ENCODE measurements at places on chromosomes 1 and 21.
A peak's percentile ranks its signal among the peaks of the same experiment; 100 is the strongest.

GRCh38 chr1:220703305-220703704 lies 13.1 kb downstream of the C1orf115 start:
- no peak for DNase-seq

- DNase-seq = no peak
These were observed 622 bp upstream of the TMPRSS2 start for GRCh38 chr21:41508415-41509144.

- no peak for DNase-seq
These were observed 39.9 kb downstream of the PEX14 start for GRCh38 chr1:10514490-10515235.

GRCh38 chr1:192967211-192967877 lies 91.8 kb downstream of the UCHL5 start:
- DNase-seq = no peak

- peak; percentile 9 for DNase-seq
These were observed 24.1 kb upstream of the THRAP3 start for GRCh38 chr1:36199934-36200741.

DNA sequence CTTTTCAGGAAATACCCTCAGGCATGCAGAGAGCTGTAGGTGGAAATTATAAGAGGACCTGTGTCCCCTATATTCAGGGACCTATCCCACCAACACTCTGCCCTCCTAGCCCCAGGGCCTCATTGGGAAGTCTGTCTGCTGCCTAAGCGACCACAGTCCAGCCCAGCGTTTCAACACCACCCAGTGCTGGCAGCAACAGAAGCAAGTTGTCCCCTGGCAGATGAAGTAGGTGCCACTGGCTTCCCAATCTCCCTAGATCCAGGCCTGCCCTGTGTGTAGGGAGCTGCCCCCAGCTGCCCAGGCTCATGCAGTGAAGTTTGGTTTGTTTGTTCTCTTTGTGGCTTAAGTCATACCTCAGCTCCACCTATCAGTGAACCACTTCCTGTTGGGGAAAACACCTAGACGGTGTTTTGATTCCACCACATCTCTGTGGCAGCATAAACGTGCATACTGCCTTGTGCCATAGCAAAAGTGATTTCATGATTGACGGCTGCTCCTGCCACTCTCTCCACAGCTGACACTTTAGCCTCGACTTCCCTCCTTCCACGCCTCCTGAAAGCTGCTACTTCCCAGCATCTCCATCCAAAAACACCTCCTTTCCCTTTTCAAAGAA lies 8.1 kb upstream of the LEFTY1 start:
- peak; percentile 68 for DNase-seq

DNA sequence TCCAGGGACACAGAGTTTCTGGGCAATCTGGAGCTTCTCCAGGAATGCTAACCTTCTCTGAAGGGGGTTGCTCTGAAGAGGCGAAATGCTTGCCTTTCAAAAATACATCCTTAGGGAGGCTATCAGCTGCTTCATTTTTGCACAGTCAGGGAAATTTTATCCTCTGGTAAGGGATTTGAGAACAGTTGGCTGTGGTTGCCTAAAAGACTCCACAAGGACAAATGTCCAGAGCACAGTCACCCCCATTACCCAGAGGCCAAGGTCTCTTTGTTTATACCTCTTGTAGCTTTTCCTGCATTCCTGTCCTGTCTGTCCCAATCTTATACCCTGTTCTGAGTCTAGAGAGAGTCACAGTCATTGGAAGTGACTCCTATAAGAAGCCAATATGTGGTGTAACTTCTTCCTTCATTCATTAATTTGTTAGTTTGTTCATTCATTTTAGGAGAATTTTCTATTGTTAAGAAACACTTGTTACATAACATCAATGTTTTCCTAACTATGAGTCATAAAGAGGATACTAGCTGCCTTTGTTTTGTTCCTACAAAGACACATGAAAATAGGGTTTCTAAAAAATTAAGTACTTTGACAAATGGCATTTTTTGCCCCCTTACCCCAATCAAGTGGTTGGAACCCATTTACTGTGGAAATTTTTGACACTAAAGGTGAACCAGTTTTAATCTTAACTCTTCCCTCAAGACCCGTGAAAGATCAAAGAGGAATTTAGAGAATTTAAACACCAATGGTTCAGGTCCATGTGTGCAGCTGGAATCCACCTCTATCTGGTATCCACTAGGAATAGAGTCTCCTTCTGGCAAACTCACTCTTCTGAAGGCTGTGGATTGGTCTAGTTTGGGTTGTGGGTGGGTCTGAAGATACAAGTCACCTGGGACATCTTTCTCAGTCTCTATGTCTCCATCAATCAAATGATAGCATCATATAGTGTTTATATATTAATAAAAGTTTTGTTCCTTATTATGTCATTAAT lies 47.1 kb downstream of the GPR88 start:
- no peak for DNase-seq

DNA sequence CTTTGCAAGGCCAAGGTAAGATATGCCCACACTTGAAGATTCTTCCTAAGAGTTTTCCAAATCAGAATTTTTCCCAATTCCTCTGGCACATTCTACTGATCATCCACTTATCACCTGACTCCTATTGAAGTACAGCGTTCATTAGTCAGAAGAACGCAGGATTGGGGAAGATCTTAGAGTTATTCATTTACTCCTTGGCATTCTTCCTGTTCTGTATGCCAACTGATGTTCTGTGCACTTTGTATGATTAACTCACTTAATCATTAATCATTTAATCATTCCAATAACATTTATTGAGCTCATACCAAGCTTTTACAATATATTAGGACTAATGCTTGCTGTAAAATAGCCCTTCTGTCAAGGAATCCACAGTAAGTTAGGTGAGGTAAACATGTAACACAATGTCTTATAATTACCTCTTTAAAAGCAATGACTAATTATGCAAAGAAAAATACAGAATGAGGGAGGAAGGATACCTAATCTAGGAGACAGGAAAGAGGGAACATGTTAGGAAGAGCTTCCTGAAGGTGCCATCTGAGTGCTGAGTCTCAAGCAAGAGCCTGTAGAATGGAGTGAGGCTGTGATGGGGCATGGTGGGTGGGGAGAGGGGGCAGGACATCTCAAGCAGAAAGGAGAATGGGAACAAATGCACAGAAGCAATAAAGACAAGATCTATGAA lies 71.1 kb upstream of the DPT start:
- DNase-seq = no peak

GRCh38 chr1:70314706-70315304 lies 39.7 kb downstream of the ANKRD13C start:
- no peak for DNase-seq

DNA sequence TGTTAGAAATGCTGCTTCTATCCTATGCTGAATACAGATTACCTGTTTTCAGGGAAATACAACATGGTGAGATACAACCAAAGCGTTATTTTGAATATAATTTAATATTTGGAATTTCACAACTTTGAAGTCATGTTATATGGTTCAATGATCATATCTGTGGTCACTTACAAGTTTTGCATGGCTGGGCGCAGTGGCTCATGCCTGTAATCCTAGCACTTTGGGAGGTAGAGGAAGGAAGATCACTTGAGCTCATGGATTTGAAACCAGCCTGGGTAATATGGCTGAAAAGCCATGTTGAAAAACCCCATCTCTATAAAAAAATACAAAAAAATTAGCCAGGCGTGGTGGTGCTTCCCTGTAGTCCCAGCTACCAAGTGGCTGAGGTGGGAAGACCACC lies 57.9 kb downstream of the DOP1B start:
- no peak for DNase-seq

DNA sequence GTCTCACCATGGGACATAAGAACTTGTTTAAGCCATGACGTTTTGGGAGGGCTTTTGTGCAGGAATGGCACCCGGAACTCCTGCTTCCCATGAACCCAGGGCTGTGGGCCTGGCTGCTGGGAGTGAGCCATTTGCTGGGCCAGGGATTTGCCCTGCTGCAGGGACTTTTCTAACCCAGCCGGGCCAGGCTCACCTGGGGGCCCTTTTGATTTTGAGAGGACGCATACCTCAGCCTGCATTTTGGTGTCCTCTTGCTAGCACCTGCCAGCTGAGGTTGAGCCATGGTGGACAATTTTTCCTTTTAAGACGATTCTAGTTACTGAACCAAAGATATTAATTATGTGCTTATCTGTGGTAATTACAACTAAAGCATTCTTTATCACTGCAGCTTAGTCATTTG lies 28.9 kb downstream of the GALNT2 start:
- DNase-seq = no peak

DNA sequence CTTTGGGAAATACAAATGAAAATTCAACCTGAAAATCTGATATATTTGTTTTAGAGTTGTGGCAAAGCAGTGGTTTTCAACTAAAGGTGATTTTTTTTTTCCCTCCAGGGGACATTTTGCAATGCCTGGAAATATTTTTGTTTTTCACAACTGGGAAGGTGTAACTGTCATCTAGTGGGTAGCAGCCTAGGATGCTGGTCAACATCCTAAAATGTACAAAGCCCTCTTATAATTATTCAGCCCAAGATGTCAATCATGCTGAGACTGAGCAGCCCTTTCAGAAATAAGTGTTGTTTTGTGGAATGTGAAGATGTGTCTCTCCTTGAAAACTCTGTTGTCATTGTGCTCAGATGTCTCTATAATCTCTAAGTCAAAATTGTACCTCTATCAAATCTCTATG lies 95.2 kb upstream of the NCAM2 start:
- DNase-seq = no peak

GRCh38 chr1:33165209-33165608 lies 16.6 kb downstream of the TRIM62 start:
- DNase-seq = no peak

DNA sequence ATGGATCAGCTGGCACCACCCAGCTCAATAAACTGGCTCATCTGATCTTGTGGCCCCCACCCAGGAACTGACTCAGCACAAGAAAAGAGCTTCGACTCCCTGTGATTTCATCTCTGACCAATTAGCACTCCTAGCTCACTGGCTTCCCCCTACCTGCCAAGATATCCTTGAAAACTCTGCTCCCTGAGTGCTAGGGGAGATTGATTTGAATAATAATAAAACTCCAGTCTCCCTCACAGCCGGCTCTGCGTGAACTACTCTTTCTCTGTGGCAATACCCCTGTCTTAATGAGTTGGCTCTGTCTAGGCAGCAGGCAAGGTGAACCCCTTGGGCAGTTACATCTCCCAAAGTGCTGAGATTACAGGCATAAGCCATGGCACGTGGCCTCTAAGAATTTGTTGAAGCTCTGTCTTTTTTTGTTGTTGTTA lies 11.8 kb upstream of the RHBDL2 start:
- DNase-seq = no peak

DNA sequence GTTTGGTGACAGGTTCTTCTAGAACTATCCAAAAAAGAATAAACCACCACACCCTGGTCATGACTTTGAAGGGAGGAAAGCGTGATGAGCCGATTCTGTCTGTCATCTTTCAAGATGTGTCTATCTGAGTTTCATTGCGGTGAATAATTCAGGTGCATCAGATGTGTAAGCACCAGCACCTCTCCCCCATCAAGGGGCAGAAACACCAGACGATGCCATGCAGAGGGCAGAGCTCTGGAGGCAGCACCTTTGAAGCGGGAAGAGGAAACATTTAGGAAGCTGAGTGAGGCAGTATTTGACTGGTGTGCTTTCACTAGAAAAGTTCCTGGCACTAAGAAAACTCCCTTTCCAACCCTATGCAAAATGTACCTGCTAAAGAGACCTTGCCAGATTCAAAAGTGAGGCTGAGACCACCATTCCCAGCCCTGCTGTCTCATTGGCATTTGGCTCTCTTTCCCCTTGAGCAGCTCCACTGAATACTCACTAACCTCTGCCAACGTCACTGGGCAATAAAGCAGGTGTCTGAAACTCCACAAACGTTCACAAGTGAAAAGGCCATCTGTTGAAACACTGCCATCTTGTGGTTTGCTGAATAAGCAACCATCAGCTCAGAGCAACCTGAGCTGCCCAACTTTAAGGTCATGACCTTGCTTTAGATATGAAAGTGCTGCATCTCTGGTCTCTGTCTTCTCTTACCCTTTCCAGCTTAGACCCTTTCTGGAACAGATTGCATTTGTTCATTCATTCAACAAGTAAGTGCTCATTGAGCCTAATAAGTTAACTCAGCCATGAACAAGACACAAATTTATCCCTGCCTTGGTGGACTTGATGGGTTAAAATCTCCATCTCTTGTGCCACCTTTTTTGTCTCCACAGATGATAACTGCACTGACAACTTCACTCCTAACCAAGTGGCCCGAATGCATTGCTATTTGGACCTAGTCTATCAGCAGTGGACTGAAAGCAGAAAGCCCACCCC lies 228.6 kb downstream of the PAPPA2 start:
- DNase-seq = peak; percentile 53

GRCh38 chr1:241308011-241308410 lies 49.0 kb downstream of the RGS7 start:
- no peak for DNase-seq

- no peak for DNase-seq
These were observed 2.8 kb downstream of the IFI16 start for GRCh38 chr1:159012495-159012894.

DNA sequence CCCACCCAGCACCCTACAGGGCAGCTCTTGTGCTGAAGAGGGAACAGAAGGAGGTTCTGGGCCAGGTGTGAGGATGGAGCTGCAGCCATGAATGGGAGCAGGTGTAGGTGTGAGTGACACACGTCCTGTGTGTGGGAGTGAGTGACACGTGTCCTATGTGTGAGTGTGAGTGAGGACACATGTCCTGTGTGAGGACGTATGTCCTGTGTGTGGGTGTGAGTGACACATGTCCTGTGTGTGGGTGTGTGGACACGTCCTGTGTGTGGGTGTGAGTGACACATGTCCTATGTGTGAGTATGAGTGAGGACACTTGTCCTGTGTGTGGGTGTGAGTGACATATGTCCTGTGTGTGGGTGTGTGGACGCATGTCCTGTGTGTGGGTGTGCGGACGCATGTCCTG lies 26.4 kb downstream of the MEGF6 start:
- no peak for DNase-seq

GRCh38 chr1:23395154-23395724 lies 25.6 kb upstream of the ZNF436 start:
- DNase-seq = no peak

DNA sequence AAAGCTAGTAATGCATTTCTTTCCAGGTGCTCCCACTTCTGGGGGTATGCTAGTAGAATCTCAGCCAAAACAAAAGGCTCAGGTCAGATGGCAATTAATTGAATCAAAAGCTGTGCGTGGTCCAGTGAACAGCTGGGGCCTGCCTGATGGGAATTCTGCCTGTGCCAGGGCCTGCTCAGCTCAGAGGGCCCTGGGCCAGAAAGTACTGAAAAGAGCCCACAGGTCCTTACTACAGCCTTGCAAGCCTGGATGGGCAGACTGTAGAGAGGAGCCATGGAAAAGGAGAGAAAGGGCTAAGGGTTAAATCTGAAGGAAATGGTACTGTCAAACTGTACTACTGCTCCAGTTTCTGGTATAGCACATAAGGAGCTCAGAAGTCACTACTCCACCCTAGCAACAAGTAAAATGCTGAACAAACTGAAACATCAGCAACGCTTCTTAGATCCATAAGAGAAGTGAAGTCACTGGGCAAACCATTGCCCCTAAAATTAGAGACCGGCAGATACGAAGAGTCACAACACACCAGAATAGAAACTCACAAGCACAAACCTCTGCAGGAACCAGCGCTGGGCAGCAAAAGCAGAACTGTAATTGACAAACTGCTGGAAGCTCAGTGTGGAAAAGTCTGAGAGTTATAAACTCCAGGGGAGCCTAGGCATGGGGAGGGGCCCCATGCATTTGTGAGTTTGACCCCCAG lies 121.1 kb upstream of the SYT6 start:
- no peak for DNase-seq
